CD8-positive, alpha-beta memory T cell (primary cell): ENCODE measurements at places on chromosomes 2 and 18. TPM values are rescaled to one million over a fixed set of nuclear protein-coding genes. Genes with fewer than 3 reads are reported as not detected.

RGPD3 gene
- 0.18 TPM for total RNA-seq

- H3K27ac ChIP-seq: no peak overlapping the region
- H3K27me3 ChIP-seq: no peaks in the 10 kb centered on the region
- no peaks in the 10 kb centered on the region for H3K4me1 ChIP-seq
- no peaks in the 10 kb centered on the region for H3K36me3 ChIP-seq
Measured at GRCh38 chr2:159267921-159268320, 18.6 kb downstream of the WDSUB1 start.

GRCh38 chr2:6780765-6781274 is 84.9 kb downstream of the CMPK2 start:
- no peaks in the 10 kb centered on the region for H3K27me3 ChIP-seq
- H3K4me3 ChIP-seq: no peak overlapping the region
- DNase-seq: no peak
- H3K27ac ChIP-seq: no peak overlapping the region

- no peaks in the 10 kb centered on the region for H3K36me3 ChIP-seq
- H3K27ac ChIP-seq: no peak overlapping the region
- no peak for DNase-seq
- no peaks in the 10 kb centered on the region for H3K27me3 ChIP-seq
- peaks cover 43% of the 10 kb centered on the region for H3K4me1 ChIP-seq
- H3K4me3 ChIP-seq: no peak overlapping the region
Measured at GRCh38 chr2:134216152-134216829, 37.6 kb upstream of the MGAT5 start.
